HuH-7 (cell line): ENCODE measurements at places on chromosomes 3 and 15.

DNA sequence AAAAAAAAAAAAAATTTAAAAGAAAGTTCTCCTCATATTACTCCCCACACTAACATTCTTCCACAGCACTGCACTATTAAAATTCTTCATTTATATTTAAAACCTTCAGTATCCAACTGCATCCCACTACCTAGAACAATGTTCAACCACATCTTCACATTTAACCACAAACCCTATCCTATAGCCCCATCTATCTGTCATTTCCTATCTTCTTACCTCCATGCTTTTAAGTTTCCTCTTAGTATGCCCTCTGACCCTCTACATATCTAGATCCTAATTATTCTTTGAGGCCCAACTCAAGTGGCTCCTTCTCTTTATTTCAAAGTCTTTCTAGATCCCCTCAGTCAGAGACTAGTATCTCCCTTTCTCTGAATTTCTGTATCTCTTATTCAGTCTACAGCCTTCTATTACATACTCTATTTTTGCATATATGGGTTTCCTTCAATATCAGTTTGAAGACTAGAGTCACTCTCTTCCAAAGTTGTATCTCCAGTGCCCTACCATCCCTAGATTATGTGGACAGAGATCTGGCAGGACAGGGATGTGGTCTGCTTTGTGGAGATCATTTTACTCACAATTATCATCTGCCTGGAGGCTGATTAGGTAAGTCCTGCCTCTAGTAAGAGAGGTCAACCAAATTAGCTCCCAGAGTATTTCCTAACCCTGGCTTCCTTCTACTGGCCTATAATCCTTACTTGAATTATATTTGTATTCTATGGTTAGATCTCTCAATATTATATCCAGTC lies 1.4 kb downstream of the CIAO2A start:
- no peak for DNase-seq

GRCh38 chr3:159781867-159782266 lies 206.8 kb upstream of the IL12A start:
- DNase-seq: no peak

DNA sequence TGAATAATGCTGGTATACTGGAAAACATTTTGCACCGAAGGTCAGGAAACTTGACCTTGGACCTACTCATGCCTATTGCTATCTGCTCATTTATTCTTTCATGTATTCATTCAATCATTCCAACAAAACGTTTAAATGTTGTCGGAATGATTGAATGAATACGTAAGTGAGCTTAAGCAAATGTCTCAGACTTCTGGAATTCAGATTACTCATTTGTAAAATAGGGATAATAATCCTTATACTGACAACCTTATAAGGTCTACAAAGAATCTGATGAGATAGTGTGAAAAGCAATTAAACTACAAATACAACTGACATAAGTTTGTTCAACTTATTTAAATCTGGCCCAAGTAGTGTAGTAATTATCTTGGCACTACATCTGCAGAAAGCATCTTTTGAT lies 288.7 kb downstream of the WDR72 start:
- DNase-seq: no peak

DNA sequence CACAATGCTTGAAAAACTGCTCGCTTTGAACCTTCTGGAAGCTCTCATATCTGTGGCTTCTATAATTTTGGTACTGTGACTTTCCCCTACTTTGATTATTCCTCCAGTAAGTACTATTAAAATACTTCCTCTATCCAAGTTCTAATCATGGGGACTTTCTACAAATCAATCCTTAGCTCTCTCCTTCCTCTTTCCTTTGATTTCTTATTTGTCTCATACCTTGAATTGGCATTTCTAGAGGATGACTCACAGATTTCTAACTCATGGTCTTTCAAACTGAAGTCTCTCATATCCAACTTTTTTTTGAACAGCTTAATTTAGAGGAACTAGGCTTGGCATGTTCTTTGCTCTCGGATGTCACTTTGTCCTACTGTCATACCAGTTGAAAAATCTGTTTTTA lies 241.8 kb downstream of the TBC1D5 start:
- DNase-seq: no peak

DNA sequence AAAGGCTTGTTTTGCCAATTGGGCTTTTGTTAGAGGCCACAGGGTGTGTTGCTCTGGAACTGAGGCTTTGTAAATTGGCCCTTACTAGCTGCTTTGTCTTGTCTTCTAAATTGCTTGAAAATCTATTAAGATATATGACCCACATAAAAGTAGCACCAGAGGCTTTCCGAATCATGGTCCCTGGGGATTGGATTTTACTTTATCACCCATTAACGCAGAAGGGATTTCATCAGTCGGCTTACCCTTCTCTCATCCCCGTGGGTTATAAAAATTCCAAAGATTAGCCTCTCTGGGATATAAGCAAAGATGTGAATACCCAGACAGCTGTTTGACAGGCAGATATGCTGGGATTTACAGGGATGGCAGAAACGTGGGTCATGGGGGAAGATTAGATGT lies 98.3 kb upstream of the CHL1 start:
- DNase-seq: no peak

DNA sequence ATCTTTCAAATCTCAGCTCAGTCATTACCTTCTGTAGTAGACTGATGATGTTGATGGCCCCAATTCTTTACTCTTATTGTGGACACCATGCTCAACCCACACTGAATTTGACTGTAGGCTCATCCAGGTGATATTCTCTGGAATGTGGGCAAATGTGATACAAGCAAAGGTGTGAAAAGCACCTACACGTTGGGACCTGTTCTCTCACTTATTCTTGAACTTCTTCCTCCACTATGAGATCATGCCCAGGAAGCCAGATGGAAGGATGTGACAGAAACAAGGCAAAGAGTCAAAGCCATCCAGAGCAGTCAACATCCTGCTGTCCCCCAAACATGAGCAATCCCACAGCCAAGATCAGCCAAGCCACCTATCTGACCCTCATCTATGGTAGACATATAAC lies 471.2 kb upstream of the UBE2E2 start:
- DNase-seq: no peak

- no peak for DNase-seq
Observed at GRCh38 chr3:61733000-61733399, 171.6 kb downstream of the PTPRG start.
